NCI-H1417 treated with DMSO at 0.1 percent for 48 hours (cell line): ENCODE measurements at places on chromosomes 5 and 9.

GRCh38 chr9:95067897-95068296 lies 249.6 kb downstream of the FANCC start:
- DNase-seq = no peak

GRCh38 chr9:118395415-118395814 lies 691.2 kb downstream of the TLR4 start:
- no peak for DNase-seq

GRCh38 chr9:134895567-134895907 lies 14.9 kb downstream of the FCN2 start:
- no peak for DNase-seq

DNA sequence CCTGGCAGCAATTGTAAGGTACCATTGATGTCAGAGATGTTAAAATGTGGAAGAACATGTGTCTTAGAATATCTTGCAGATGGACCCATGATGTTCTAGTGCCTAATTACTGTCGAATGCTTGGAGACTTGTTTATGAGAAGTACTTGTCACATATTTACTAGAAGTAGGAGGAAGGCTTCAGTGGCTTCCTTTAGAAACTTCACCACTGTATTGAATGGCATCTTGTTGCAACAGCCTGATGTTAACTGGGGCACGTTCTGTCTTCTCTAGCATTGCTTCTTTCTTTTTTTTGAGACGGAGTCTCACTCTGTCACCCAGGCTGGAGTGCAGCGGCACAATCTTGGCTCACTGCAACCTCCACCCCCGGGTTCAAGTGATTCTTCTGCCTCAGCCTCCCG lies 16.5 kb downstream of the UGCG start:
- DNase-seq = no peak

DNA sequence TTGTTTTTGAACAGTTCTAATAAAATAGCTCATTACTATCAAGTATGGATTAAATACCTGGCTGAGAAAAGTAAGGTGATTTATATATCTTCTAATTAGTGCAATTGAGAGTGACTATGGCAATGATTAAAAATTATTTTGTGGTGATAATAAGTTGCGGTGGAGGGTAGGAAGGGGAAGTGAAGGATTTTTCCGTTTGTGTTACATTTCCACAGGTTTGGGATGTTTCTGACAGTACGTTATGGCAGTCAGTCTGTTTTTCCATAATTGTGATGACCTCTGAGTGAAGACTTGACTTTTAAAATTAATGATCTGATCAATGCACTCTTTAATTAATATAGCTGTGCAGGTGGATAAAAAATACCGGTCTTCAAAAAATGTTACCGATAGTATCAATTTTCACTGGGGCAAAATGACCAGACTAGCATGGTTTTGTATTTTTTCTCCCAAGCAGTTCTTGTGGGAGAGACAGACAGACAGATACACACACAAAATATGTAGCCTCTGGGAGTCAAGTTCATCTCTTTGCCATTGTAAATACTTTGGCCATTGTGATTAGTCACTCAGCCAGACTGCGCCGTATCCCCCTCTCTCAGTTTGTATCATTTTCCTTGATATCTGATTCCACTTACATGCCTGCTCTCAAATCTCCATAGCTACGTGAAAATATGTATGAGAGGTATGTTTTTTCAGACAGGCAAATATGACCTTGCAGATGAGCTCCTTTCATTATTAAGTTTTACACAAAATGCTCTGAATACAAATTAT lies 60.2 kb downstream of the ARHGAP26 start:
- no peak for DNase-seq

DNA sequence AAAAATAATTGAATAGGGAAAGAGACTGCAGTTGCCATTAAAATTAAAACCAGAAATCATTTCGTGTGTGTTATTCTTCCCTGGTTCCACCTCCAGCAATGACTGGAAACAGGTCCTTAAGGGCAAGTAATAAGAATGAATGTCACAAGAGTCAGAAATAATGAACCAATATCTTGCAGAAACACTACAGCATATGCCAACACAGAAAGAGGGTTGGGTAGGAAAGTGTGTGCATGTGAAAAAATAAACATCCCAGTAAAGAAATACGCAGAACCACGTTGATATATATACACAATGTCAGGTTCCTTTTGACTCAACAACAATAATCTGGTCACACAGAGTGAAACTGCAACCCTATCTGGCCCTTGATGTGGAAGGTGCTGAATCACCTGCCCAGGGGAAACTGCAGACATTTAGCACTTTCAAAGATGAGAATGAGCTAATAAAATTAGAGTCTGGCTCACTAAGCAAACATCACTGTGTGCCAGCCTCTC lies 15.0 kb downstream of the HMHB1 start:
- DNase-seq = peak; percentile 32

DNA sequence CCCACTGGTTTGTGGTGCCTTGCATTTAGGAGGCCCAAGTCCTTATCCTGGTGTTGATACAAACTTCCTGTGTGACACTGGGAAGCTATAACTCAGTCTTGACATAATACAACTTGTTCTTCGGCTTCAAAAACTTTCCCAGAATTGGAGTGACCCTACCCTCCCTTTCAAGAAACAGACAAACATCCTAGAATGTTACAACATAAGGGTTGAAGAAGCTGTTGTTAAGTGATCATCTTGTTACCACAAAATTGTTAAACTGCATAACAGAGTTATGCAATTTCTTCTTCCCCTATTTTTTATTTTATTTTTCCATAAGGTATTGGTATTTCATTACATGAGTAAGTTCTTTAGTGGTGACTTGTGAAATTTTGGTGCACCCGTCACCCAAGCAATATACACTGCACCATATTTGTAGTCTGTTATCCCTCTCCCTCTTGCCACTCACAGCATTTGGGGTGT lies 21.3 kb downstream of the TLR4 start:
- no peak for DNase-seq
